Right ventricle myocardium inferior (tissue), 1 donor: ENCODE measurements at places on chromosomes 7 and 10.

DNA sequence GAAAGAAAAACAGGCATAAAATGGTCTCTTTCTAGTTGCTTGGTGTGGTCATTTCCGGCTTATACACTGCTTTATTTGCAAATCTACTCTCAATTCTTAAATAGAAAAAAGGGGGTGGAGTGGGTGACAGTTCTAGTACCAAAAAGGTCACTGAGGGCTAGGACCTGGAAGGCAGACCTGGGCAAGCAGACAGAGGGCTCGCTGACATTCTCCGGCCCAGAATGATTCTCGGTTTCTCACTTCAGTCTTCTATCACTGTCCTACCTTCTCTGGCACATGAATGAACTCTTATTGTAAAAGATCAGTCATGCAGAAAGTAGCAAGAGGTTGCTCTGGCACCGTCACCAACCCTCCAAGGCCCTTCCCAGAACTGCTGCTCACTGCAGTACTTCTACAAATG lies 54.0 kb downstream of the MALSU1 start:
- no peak for DNase-seq

DNA sequence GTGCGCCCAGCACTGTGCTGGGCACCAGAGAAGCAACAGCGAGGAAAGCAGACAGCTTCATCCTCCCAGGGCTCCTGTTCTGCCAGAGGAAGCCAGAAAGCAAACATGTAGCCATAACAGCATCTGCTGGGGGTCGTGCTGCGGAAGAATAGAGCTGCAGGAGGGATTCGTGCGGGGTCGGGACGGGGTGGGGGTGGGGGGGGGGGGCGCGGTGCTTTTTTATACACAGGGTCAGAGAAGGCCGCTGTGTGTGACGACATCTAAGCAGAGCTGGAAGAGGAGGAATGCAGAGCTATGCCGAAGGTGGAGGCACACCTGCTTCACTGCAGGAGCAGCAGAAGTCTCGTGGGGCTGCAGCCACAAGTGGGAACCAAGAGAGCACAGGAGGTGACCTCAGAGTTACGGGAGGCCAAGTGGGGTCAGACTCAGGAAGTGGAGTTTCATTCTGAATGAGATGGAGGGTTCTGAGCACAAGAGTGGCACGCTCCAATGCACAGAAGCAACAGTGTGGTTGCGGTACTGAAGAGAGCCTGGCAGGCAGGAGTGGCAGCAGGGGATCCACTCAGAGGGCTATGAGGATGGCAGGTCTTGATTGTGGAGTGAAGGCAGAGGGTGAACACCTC lies 11.1 kb downstream of the PKD1L1 start:
- DNase-seq, result no peak

DNA sequence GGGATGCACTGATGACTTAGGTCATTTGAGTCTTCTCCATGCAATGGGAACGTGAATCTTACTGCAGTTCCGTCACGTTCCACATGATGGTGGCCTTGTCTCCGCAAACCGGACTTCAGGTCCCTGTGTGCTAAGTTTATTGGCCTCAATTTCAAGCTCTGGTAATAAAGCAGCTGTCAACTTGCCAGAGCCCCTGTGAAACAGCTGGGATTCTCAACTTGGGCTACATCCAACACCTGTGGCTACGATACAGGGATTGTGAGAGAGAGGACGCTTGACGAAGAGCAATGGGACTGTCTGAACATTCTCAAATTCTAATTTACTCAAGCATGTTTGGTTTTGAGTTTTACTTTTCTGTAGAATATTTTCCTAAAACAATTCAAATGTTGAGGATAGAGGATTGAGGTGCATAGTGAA lies 174.2 kb downstream of the PTN start:
- peak; percentile 40 for DNase-seq

GRCh38 chr10:48978318-48978717 lies 38.7 kb upstream of the LRRC18 start:
- DNase-seq, result no peak

- DNase-seq, result no peak
Measured at GRCh38 chr10:32239769-32240168, 107.2 kb downstream of the EPC1 start.

DNA sequence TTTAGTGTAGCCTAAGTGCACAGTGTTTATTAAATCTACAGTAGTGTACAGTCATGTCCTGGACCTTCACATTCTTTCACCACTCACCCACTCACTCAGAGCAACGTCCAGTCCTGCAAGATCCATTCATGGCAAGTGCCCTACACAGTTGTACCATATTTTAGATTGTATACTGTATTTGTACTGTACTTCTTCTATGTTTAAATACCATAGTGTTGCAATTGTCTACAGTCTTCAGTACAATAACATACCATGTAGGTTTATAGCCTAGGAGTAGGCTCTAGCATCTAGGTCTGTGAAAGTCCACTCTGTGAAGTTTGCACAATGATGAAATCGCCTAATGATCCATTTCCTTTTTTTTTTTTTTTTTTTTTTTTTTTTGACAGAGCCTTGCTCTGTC lies 12.0 kb downstream of the EEPD1 start:
- DNase-seq, result no peak

DNA sequence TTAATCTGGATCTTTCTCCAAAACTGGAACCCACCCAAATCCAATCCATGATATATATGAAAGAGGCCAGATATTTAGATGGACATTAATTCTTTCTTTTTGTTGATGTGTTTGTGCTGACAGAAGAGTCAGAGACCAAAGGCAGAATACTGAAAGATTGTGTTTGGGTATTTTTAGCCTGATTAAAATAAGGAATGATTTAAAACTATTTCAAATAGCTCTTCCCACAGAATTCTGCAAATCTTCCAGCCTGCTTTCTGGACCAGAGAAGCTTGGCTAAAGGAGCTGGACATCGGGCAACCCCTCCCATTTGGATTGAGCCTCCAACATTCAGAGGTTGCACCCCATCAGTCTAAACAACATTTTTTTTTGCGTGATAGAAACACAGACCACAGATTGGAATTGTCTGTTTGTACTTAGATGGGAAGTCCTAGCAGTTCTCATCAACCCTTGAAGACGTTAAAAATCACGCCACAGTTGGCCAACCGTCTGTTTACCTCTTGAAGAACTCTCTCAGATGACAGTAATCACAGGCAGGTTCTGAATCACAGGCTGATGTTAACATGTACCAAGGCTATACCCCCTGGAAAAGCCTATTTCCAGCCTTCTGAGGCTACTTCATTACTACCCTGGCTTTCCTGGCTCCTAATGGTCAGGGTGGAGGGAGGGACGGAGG lies 155.2 kb upstream of the NRP1 start:
- no peak for DNase-seq

DNA sequence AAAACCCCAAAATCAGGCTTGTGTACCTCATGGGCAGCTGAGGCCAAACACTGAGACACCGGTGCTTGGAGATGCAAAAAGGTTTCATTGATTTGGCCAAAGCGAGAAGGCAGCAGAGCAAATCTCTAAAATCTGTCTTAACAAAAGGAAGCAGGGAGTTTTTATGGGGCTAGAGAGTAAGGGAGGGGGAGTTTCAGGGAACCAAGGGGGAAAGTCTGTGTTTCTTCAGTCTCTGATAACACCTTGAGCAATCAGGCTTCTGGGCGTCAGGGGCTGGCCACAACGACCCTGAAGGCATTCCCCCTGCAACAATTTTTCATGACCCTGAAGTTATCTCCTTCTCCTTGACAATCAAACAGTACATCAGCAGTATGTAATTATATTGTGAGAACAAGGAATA lies 2.7 kb upstream of the ZNF786 start:
- DNase-seq, result no peak

DNA sequence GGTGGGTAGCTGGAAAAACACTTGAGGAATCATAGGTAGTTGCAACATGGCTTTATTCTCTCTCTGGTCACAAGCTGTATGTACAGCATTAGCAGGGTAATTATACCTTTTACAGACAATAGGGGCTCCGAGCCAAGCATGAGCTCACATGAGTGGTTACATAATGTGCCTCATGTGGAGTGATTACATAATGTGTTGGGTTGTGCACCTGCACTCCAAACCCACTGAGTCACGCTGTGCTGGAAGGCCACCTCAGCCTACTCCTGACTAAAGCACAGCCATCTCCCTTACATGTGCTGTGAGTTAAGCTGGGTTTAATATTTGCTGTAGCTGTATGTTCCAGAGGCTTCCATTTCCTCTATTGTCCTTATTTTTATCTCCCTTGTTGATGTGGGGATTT lies 348.7 kb upstream of the SEMA3C start:
- DNase-seq, result no peak

GRCh38 chr10:85901599-85901998 lies 465.0 kb downstream of the GRID1 start:
- no peak for DNase-seq

- DNase-seq, result no peak
Measured at GRCh38 chr10:29386342-29386999, 97.6 kb downstream of the LYZL1 start.

DNA sequence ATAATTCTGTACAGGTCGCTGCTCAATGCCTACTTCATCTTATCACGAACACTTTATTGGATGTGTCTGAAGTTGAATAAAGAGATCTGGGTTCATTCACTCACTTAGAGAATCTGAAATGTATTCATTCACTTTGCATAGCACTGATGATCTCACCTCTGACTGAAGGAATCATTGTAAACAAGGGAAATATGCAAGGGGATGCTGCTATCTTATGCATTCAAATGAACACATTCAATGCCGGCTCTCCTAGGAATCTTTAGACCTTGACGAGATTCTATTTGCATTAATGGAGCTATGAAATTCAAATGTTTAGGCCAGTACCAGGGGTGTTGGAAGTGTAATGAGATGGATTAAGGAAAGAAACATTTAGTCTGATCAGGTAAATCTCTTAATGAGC lies 200.6 kb upstream of the COBL start:
- no peak for DNase-seq

GRCh38 chr10:52517012-52517411 lies 202.9 kb downstream of the DKK1 start:
- DNase-seq, result no peak

DNA sequence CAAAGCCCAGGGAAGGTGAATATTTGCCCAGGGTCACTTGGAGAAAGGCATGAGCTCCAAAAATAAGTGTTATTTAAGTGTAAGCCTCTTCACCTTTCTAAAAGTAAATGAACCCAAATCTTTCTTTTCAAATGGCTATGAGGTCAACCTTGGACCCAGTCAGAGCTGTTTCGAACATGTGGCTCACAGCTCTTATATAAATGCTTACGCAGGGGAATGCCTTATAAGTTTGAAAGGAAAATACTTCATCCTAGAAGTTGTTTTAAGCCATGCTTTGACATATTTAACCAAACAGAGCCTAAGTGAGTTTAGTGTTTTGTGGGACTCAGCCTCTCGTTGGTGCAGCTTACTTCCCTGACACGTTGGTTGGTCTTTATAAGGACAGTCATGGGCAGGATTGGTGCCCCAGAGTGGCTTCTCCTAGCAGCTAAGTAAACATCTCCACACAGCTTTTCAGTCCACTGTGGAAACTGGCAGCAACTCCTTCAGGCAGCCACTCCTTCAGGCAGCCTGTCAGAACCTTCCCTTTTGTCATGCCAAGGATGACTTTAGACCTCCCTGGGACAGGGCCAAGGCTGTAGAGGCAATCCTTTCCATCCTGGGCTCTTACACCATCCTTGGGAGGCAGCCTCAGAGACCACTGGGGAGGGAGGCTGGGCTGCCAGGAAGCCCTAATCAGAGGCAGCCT lies 43.6 kb downstream of the MINDY4 start:
- DNase-seq, result peak; percentile 72

DNA sequence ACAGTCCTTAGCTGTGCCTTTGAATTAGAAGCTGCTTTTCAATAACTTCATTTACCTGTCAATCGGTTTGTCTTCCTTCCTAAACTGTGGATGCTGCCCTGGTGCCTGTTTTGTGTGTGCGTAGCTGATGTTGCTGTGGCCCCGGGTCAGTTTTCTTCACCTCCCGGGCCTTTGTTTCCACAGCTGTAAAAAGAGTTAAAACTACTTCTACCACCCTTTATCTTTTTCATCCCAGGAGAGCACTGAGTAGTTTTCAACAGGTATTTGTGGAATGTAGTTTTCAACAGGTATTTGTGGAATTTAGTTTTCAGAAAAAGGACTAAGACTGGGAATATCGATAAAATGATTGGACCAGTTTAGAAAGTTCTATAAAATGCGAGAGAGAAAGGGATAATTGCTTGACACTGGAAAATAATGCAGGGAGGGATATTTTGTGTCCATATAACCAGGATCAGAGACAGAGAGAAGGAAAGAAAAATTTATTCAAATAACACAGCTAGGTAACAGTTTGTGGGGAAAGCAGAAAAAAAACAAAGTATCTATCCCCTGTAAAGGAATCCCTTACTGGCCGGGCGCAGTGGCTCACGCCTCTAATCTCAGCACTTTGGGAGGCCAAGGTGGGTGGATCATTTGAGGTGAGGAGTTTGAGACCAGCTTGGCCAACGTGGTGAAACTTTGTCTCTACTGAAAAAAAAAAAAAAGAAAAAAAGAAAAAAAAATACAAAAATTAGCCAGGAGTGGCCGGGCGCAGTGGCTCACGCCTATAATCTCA lies 15.9 kb upstream of the IGF2BP3 start:
- DNase-seq, result no peak

GRCh38 chr7:81684033-81684432 lies 85.8 kb downstream of the HGF start:
- DNase-seq, result no peak

- DNase-seq, result no peak
Measured at GRCh38 chr10:69541463-69541862, 31.8 kb downstream of the NEUROG3 start.

- DNase-seq, result no peak
Measured at GRCh38 chr7:150738591-150739001, 1.4 kb downstream of the GIMAP5 start.

- no peak for DNase-seq
Measured at GRCh38 chr7:28448708-28449107, 36.4 kb downstream of the CREB5 start.

- no peak for DNase-seq
Measured at GRCh38 chr7:100159099-100159623, 638 bp upstream of the TRAPPC14 start.

DNA sequence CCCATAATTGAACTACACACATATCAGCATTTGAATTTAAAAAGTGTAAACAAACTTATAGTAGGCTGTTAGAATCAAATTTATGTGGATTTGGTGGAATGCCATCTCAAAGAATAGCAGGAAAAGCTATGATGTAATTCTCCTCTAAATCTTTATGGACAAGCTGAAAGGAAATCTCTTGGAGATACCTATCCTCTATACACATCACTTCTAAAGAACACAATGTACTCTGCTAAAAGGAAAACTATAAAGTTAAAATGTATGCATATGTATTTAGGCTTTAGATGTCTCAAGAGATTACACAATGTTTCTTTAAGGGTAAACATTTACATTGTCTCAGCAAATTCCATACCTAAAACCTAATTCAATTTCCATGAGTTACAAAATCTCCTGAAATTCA lies 323.3 kb downstream of the CRPPA start:
- DNase-seq, result no peak

- no peak for DNase-seq
Measured at GRCh38 chr10:49610114-49610457, at the start of gene SLC18A3. TSS of gene SLC18A3 (plus strand) at chr10:49610310. CDS start at chr10:49610741, 431 bp downstream.

DNA sequence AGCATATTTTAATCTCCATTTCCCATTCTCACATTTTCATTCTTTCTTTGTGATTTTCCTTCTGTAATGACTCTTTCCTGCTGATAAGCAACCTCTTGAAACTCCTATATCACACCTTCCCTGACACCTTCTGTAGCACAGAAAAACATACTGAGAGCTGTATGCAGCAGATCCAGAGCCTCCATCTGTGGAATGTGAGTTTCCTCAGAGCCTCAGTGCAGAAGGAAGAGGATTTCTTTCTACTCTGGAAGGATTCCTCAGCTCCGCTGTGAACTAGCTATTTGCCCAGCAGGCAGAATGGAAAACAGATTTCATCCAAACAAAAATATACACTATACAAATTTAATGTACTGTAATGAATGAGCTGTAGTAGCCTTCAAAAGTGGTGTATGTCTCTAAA lies 841.3 kb upstream of the ZWINT start:
- DNase-seq, result no peak
